ENCODE measurements at places on chromosomes 5 and 9. TPM values are rescaled to one million over a fixed set of nuclear protein-coding genes. Genes with fewer than 3 reads are reported as not detected.
A peak's percentile ranks its signal among the peaks of the same experiment; 100 is the strongest.

RNF183 gene
- total RNA-seq = not detected

PCDHB3 gene
- 36.9 TPM for total RNA-seq

PCDHB5 gene
- total RNA-seq = 72.2 TPM

IFNK gene
- not detected for total RNA-seq

ATOX1 gene
- 82.9 TPM for total RNA-seq

ADAMTS6 gene
- 2.1 TPM for total RNA-seq

- no peak overlapping the region for H3K27ac ChIP-seq
- DNase-seq = no peak
- no peaks in the 10 kb centered on the region for H3K36me3 ChIP-seq
Measured at GRCh38 chr5:38154615-38155204, 103.6 kb upstream of the EGFLAM start.

DNA sequence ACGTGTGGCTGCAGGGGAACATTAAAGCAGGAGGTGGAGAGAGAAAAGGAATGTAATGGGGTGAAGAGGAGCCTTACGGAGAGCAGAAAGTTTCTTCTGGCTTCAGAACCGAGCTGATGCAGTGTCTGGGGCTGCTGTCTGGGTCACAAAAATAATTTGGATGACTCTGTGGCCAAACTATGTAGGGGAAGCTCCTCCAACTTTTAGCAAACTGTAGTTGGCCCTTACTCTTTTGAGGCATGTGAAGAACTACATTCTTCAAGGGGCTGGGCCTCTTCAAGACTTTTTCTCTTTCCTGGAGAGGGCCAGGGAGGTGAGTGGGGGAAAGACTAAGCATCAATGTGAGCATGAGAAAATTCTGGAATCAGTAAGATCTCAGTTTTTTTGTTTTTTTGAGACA is 31.9 kb upstream of the SPARC start:
- no peak for DNase-seq
- peaks cover 14% of the 10 kb centered on the region for H3K4me1 ChIP-seq
- H3K36me3 ChIP-seq = peaks cover 5% of the 10 kb centered on the region
- H3K4me3 ChIP-seq = no peak overlapping the region
- no peak overlapping the region for H3K27ac ChIP-seq

DNA sequence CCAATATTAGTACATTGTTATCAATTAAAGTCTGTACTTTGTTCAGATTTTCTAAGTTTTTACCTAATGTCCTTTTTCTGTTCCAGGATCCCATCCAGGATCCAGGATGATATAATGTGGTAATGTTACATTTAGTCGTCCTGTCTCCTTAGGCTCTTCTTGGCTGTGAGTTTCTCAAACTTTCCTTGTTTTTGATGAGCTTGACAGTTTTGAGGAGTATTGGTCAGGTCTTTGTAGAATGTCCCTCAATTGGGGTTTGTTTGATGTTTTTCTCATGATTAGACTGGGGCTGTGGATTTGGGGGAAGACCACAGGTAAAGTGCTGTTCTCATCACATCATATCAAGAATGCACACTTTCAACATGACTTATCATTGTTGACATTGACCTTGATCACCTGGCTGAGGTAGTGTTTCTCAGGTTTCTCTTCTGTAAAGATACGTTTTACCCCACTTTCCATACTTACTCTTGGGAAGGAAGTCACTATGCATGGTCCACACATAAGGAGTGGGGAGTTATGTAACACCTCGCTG is 9.6 kb downstream of the NDFIP1 start:
- H3K27ac ChIP-seq = no peak overlapping the region
- DNase-seq = no peak
- no peaks in the 10 kb centered on the region for H3K36me3 ChIP-seq
- no peak overlapping the region for H3K4me3 ChIP-seq

- H3K36me3 ChIP-seq = no peaks in the 10 kb centered on the region
- DNase-seq = no peak
- H3K4me3 ChIP-seq = no peak overlapping the region
- H3K27me3 ChIP-seq = no peaks in the 10 kb centered on the region
- no peak overlapping the region for H3K27ac ChIP-seq
Measured at GRCh38 chr9:91231619-91232018, 130.1 kb downstream of the AUH start.

- no peak overlapping the region for H3K27ac ChIP-seq
- H3K27me3 ChIP-seq = peaks cover 4% of the 10 kb centered on the region
- no peak overlapping the region for H3K4me3 ChIP-seq
- DNase-seq = no peak
Measured at GRCh38 chr5:172740428-172741205, 30.4 kb downstream of the DUSP1 start.

GRCh38 chr5:137734962-137735554 is 831 bp downstream of the KLHL3 start:
- H3K27ac ChIP-seq = no peak overlapping the region
- peaks cover 7% of the 10 kb centered on the region for H3K4me1 ChIP-seq

GRCh38 chr5:172885597-172886340 is 51.7 kb downstream of the ERGIC1 start:
- no peak for DNase-seq
- peaks cover 21% of the 10 kb centered on the region for H3K36me3 ChIP-seq
- H3K27me3 ChIP-seq = peaks cover 7% of the 10 kb centered on the region
- no peak overlapping the region for H3K27ac ChIP-seq

- H3K36me3 ChIP-seq = peaks cover 4% of the 10 kb centered on the region
- no peak for DNase-seq
- no peak overlapping the region for H3K27ac ChIP-seq
- H3K4me1 ChIP-seq = no peaks in the 10 kb centered on the region
Measured at GRCh38 chr5:73749485-73750270, 123.7 kb downstream of the ARHGEF28 start.

DNA sequence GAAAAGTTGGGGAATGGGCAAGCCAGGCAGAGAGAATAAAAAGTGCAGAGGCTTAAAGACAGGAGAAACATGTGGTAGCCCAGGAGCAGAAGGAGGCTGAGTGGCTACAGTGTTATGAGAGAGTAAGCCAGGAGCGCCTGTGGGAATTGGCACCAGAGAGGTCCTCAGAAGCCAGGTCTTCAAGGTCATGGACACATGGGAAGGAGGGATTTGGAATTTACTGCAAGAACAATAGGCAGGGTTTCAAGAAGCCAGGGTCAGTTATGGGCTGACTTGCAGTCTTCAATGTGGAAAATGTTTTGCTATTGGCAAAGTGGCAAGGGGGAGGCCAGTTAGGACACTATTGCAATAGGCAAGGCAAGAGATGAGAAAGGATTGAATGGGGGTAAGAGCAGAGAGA is 29.3 kb downstream of the ERAP1 start:
- no peak overlapping the region for H3K27ac ChIP-seq
- H3K4me3 ChIP-seq = no peak overlapping the region
- no peaks in the 10 kb centered on the region for H3K4me1 ChIP-seq
- peaks cover 12% of the 10 kb centered on the region for H3K36me3 ChIP-seq

GRCh38 chr9:13166996-13167395 is 112.5 kb downstream of the MPDZ start:
- peaks cover 19% of the 10 kb centered on the region for H3K4me1 ChIP-seq
- no peaks in the 10 kb centered on the region for H3K27me3 ChIP-seq
- H3K4me3 ChIP-seq = no peak overlapping the region
- no peaks in the 10 kb centered on the region for H3K36me3 ChIP-seq

- H3K4me1 ChIP-seq = no peaks in the 10 kb centered on the region
- no peak for DNase-seq
- H3K36me3 ChIP-seq = no peaks in the 10 kb centered on the region
- no peaks in the 10 kb centered on the region for H3K27me3 ChIP-seq
- no peak overlapping the region for H3K27ac ChIP-seq
Measured at GRCh38 chr5:12934722-12935121, 1009.8 kb downstream of the DNAH5 start.

- peaks cover 4% of the 10 kb centered on the region for H3K36me3 ChIP-seq
- H3K27ac ChIP-seq = peak overlapping the region; percentile 30
- peak; percentile 75 for DNase-seq
- peaks cover 19% of the 10 kb centered on the region for H3K4me1 ChIP-seq
- peaks cover 3% of the 10 kb centered on the region for H3K27me3 ChIP-seq
Measured at GRCh38 chr5:134140530-134141201, 26.2 kb downstream of the TCF7 start.

GRCh38 chr9:71766663-71767062 is 1.6 kb downstream of the CEMIP2 start:
- peak overlapping the region; percentile 99 for H3K27ac ChIP-seq
- no peak for DNase-seq
- H3K27me3 ChIP-seq = peaks cover 9% of the 10 kb centered on the region
- H3K4me1 ChIP-seq = peaks cover 26% of the 10 kb centered on the region
- H3K4me3 ChIP-seq = peak overlapping the region; percentile 92
- H3K36me3 ChIP-seq = no peaks in the 10 kb centered on the region

- no peak overlapping the region for H3K4me3 ChIP-seq
- DNase-seq = no peak
- H3K36me3 ChIP-seq = no peaks in the 10 kb centered on the region
- H3K27ac ChIP-seq = no peak overlapping the region
Measured at GRCh38 chr5:59473611-59474010, 419.9 kb downstream of the PDE4D start.

Measured in glutamatergic neuron (in vitro differentiated cells).